ENCODE measurements at places on chromosomes 5 and 9. TPM values are rescaled to one million over a fixed set of nuclear protein-coding genes. Genes with fewer than 3 reads are reported as not detected.

The RNF183 gene
- total RNA-seq, result not detected

The GABRA1 gene
- total RNA-seq, result not detected

The FXN gene
- 16.5 TPM for total RNA-seq

The TAL2 gene
- not detected for total RNA-seq

The STPG3 gene
- total RNA-seq, result not detected

The DOCK8 gene
- 31.0 TPM for total RNA-seq

The RPL35 gene
- total RNA-seq, result 1,064 TPM

The LCN15 gene
- total RNA-seq, result 0.32 TPM

The CPLANE1 gene
- 18.1 TPM for total RNA-seq

The TLE4 gene
- 25.5 TPM for total RNA-seq

Measured in mesenteric fat pad (tissue), 1 donor.